Fibroblast of skin of right quadriceps (primary cell): ENCODE measurements at places on chromosomes 12 and 14.

GRCh38 chr14:59325906-59326305, 137.4 kb downstream of the DAAM1 start:
- DNase-seq = peak; percentile 37

DNA sequence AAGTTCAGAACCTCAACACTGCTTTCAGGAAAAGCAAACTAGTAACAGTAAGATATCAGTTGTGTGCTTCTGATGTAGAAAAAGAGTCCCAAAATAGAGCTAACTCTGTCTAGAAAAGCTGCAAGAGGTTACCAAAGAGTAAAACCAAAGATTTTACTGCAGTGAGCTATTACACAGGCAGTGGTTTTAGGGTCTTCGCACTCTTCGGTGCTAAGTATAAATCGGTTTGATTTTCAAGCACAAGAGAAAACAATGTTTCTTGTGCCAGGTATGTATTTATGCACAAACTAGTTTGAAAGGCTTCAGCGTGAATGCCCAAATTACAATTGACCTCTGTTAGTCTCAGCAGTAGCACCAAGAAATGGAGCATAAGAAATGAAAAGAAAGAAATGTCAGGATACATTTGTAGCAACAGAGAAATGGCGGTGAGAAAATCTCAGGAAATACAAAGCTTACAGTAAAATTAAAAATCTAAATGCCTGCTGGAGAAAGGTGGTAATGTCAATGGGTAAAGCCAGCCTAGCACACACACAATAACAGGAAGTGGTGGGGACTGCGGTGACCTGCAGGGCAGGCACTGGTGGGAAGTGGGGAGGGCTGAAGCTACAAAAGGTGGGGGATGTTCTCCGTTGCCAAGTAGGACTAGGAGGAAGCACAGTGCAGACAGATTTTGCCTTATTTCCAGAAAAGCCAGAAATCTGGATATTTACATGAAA, 18.0 kb upstream of the DYRK2 start:
- no peak for DNase-seq

DNA sequence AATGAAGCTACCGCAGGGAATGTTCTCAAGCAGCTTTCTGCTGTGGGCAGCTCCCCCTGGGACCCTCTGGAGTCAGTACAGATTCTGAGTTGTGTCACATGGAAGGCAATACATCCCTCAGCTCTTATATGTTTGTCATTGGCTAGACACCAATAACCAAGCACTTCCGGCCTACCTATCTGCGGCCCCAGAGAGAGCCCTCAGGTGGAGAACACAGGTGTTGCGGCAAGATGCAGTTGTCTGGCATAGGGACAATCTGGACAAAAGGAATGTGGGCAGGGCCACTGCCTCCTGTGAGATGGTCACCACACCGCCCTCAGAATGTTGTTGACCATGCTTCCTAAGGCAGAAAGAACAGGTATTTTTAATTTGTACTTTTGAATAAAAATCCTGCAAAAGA, 118.7 kb downstream of the BRMS1L start:
- no peak for DNase-seq

DNA sequence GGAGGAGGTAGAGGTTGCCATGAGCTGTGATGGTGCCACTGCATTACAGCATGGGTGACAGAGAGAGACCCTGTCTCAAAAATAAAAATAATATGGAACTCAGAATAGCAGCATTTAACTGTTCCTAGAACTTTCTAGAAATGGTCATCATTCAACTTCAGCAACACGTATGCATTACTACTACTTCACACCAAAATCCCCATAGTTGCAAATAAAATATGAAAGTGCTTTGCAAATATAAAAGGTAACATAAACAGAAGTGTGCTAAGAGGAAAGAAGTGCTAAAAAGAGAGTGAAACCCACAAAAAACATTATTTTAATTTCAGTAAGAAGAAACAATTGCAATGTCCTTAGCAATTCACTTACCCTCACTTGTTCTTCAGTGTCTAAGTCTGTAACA, 169.7 kb upstream of the NUDT4 start:
- DNase-seq = no peak

- DNase-seq = no peak
Observed at GRCh38 chr14:48876806-48877340, 709.3 kb downstream of the RPS29 start.

DNA sequence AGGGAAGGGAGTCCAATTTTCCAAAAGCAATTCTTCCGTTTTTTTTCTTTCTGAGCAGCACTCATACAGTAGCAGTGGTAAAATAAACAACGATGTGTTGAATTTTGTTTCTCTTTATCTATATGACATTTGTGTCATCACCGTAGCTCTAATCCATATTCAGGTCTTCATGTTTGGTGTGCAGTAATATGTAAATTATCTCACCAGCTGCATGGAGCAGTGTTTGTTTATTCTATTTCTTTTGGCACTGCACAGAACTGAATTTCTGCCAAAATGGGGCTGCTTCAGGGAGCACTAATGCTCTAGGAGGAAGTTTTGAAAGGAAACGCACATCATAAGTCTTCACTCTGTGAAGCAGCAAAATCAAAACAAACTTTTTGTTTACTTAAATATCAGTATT, 130.0 kb upstream of the NPAS3 start:
- peak; percentile 24 for DNase-seq

- no peak for DNase-seq
Observed at GRCh38 chr12:6254491-6254890, 54.3 kb downstream of the CD9 start.

GRCh38 chr14:104973385-104974145, 4.6 kb downstream of the AHNAK2 start:
- peak; percentile 77 for DNase-seq

DNA sequence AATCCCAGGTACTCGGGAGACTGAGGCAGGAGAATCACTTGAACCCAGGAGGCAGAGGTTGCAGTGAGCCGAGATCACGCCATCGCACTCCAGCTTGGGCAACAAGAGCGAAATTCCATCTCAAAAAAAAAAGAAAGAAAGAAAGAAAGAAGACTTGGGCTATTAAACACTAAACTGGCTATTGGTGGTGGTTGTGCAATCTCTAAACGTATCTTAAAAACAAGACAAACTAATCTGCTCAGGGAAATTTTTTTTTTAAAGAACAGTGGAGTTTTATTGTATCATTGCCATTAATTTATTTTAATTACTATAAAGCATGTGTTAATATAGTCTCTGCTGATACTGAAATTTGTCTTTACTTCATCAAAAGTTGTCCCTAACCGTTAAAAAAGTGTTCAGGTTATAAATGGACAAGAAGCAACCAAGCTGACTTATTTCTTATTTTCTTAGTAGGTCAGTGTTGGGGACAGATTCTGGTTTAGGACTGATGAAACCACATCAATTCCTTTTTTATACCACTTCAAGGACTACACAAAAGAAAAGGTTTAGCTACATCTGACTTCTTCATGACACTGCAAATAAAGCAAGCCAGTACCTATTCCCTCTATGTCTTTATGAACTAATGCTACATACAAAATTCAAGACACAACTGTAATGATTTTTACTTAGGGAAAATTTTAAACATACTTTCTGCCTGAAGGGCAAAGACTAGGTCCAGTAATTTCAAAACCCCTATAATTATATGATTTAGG, 68.7 kb upstream of the KRAS start:
- DNase-seq = no peak

DNA sequence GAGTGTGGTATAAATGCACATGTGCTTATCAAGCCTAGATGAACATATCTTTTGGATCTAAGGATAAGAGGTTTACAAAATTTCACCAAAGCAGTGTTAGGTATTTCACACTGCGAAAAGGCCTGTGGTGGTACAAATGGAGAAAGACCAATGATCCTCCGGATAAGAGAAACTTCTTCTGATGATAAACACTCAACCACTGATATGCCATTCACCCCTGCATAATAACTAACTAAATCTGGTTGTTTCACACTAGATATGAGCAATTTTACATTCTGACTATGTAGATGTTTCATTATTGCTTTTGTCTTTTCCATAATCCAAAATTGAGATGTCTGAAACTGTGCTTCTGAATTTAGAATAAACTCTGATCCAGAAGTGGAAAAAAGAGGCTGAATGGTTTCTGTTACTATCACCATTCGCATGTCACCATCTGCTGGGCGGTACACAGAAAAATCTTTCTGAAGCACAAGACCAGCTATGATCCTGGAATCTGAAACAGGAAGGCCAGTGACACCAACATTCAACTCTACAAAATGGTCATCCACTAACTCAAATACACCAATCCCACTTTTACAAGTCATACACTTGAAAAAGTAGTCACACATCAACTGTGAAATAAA, 1.3 kb downstream of the BBS10 start:
- DNase-seq = peak; percentile 65

DNA sequence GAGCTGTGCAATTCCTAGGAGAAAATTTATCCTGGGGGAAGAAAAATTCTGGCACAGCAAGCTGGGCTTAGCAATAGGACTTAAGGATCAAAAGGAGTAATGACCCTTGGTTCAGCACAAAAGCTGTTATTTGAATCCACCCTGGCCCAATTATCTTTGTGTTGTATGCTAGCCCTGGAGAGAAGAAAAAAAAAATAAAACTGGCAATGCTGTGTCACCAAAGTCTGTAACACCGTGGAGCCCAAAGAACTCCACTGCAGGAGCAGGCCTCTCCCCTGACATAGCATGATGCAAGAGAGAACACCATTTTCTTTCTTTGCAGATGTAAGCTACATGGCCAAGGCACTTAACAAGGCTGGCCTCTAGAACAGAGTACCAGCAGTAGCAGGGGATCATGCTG, 63.0 kb upstream of the ARHGAP5 start:
- no peak for DNase-seq

GRCh38 chr14:71675900-71676287, 256.3 kb upstream of the RGS6 start:
- no peak for DNase-seq

DNA sequence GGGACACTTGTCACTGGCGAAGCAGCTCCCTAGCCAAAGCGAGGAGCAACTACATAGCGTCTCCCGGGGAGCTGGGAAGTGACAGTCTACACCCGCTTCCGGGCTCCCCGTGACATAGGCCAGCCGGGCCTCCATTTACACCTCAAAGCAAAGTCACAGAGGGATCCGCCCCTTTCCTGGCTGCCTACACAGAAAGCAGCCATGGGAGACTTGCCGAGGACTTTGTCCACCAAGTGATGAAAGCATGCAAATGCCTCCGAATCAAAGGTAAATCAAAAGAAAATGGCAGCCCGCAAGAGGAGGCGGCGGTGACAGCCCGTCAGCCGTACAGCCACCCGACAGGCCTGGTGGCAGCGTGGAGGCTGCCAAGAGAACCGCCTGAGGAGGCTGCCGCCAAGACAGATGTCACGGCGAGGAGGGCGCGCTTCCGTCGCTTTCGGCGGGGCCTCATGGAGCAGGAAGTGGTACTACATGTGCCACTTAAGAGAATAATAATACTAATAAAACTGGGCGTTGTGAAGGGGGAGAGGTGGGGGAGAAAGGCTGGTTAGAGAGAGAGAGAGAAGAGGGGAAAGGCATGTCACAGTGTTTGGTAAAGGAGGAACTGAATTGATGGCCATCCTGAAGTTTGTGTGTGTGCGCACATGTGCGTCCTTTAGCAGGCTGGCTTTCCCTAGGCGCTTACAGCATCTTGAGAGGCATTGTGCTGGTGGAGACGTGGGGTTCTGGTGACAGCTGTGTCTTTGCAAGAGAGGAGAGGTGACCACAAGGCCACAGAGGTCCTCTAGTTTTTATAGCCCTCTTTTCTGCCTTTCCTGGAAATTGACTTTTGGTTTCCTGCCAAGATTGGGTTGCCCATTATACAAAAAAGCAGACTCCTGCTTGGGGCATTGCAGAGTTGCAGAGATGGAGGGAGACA, 661.7 kb downstream of the VRK1 start:
- no peak for DNase-seq

DNA sequence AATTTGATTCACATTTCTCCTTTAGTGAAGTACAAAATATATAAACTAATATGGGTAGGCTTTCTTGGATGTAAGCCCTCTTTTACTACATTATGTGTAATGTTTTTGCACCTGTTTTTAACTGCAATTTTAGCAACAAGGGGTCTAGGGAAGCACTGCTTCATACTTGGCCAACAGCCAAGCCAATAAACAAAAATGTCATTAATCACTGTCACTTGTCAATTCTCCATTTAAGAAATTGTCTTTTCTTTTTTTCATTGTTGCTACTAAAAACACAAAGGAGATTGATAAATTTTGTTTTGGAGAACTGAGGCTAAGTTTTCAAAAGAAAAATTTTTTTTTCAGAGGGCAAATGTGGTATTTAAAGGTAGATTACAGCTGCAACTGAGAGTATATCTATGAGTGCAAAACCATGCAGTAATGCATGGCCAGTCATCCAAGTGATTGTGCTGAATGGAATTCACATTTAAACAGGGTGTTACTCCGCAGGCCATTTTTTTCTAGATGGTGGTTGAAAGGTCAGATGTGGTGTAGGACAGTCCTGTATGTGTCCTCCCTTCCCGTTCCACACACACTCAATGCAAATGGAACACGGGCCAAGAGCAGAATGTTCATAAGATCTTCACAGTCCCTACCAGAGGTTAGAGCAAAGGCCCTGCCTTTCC, 503.0 kb upstream of the LMO3 start:
- no peak for DNase-seq

DNA sequence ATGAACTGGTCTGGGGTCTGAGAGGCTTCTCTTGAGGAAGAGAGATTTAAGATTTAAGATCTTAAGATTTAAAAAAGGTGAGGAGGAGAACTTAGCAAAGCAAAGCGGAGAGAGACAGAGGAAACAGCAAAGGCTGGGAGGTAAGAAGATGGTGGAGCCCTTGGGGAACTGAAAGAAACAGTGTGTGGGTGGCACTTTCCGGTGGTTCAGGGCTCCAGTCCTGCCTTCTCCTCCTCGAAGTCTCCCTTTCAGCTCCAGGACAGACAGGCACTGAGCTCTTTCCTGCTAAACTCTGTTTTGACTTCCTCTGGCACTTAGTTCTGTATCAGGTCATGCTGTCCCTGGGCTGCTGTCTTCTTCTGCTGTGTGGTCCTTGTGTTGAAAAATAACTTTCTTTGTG, 298.7 kb upstream of the SRRM4 start:
- no peak for DNase-seq

- peak; percentile 66 for DNase-seq
Observed at GRCh38 chr12:84764001-84764400, 148.6 kb downstream of the SLC6A15 start.

DNA sequence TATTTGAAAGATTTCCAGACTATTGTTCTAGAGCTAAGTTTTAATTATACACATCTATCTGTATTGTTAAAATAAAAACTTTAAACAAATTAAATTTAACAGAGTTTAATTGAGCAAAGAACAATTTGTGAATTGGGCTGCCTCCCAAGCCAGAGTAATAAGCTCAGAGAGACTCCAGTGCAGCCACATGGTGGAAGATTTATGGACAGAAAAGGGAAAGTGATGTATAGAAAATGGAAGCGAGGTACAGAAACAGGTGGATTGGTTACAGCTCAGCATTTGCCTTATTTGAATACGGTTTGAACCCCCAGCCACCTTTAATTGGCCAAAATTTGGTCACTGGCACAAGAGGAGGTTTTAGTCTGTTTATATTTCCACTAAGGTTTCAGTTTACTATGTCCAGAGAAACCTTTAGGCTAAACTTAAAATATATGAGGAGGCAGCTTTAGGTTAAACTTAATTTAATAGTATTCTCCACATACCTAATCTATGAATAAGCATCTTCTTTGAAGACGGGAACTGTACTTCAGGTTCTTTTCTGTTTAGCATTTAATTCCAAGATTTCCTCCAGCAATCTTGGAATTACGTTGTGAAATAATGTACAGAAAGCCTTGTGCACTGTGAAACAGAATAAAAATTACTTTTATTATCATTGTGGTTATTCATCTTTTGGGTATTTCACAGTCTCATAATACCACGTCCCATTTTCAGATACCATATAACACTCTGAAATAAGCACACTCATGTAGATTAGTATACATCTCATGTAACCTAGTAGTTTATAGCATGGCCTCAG, 19.4 kb downstream of the SRGAP1 start:
- peak; percentile 25 for DNase-seq

- no peak for DNase-seq
Observed at GRCh38 chr14:69342928-69343525, 55.1 kb downstream of the ERH start.
